Chondrocyte (in vitro differentiated cells): ENCODE measurements at places on chromosomes 16 and 17. TPM values are rescaled to one million over a fixed set of nuclear protein-coding genes. Genes with fewer than 3 reads are reported as not detected.

The ATP1B2 gene
- total RNA-seq = 0.77 to 2.2 TPM (median 0.90 TPM) in 3 replicates

The DERL2 gene
- total RNA-seq = 71.8 to 84.9 TPM (median 74.9 TPM) in 3 replicates

The LPO gene
- not detected in 3 replicates for total RNA-seq

The MT4 gene
- not detected in 3 replicates for total RNA-seq

The TMC7 gene
- 1.2 to 1.8 TPM (median 1.6 TPM) in 3 replicates for total RNA-seq

The MLX gene
- total RNA-seq = 30.1 to 37.0 TPM (median 30.3 TPM) in 3 replicates

The SOCS7 gene
- total RNA-seq = 17.8 to 19.5 TPM (median 17.9 TPM) in 3 replicates

The LRRC37B gene
- 12.0 to 14.1 TPM (median 12.5 TPM) in 3 replicates for total RNA-seq

The TSR3 gene
- total RNA-seq = 52.2 to 56.8 TPM (median 56.0 TPM) in 3 replicates

The MYOCD gene
- 0.73 to 12.9 TPM (median 11.9 TPM) in 3 replicates for total RNA-seq

- H3K36me3 ChIP-seq = no peaks in the 10 kb centered on the region
- DNase-seq = no peak
- no peaks in the 10 kb centered on the region for H3K4me1 ChIP-seq
- no peak overlapping the region for H3K4me3 ChIP-seq
Observed at GRCh38 chr16:76336112-76336511, 58.9 kb downstream of the CNTNAP4 start.

DNA sequence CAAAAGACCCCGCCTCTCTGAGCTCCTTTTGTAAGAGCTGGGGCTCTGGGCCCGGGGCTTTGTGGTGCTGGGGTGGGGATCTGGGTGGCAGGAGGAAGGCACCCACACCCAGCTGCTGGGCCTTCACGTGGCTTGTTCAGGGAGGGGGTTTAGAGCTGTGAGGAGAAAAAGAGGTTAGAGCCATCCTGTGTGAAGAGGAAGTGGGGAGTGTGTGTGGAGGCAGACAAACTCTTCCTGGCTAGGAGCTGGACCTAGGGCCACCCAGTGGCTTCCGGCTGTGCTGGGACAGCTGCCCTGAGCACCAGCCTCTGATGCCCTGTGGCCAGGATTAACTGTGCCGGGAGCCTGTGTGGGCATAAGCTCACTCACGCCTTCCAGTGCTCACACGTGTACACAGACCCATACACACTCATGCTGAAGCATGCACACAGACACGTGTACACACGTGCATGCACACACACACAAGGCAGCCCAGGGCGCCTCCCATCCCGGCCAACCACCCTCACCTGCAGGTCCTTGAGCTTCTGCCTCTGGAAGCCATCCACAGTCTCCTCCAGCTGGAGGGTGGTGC, 7.4 kb downstream of the CIBAR2 start:
- no peak overlapping the region for H3K27ac ChIP-seq
- no peaks in the 10 kb centered on the region for H3K36me3 ChIP-seq
- DNase-seq = no peak
- no peaks in the 10 kb centered on the region for H3K4me1 ChIP-seq

- H3K27me3 ChIP-seq = no peaks in the 10 kb centered on the region
- DNase-seq = no peak
- no peaks in the 10 kb centered on the region for H3K4me1 ChIP-seq
- H3K4me3 ChIP-seq = no peak overlapping the region
Observed at GRCh38 chr16:3413730-3414379, 12.8 kb downstream of the ZNF174 start.

GRCh38 chr16:73058616-73059409, 10.9 kb upstream of the ZFHX3 start:
- peaks cover 7% of the 10 kb centered on the region for H3K36me3 ChIP-seq
- no peak for DNase-seq
- H3K4me3 ChIP-seq = peak overlapping the region; percentile 93
- peak overlapping the region; percentile 100 for H3K27ac ChIP-seq
- H3K4me1 ChIP-seq = peaks cover 46% of the 10 kb centered on the region

DNA sequence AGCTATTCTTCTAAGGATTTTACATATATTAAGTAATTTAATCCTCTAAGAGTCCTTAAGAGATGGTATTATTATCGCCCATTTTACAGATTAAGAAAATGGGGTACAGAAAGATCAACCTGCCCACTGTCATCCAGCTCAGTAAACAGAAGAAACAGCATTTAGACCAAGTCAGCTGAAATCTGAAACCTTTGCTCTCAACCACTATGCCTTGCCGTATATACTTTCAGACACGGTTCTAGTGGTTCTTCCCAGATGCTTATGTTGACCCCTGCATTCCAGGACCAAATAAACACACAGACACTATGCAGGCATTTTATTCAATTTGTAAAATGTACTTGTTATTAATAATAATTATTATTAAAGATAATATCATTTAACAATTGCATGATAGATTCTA, 854.8 kb downstream of the KCNJ2 start:
- H3K27me3 ChIP-seq = no peaks in the 10 kb centered on the region
- H3K4me1 ChIP-seq = peaks cover 10% of the 10 kb centered on the region
- H3K36me3 ChIP-seq = no peaks in the 10 kb centered on the region
- H3K4me3 ChIP-seq = no peak overlapping the region
- no peak overlapping the region for H3K27ac ChIP-seq

DNA sequence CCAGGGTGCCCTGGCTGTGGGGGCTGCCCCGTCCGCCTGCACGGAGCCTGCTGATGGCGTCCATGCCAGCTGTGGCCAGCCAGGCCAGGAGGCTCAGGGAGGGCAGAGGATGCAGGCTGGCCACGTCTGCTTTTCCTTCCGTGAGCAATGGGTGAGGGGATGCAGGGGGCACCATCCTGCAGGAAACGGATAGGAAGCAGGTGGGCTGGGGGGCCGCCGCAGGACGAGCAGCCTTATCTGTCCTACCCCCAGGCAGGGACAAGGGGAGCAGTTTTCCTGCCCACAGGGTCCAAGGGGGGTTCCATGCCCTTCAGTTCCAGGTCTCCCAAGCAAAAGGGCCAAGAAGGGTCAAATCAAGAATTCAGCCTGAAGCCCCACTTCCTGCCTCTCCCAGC, 6.8 kb downstream of the DUS1L start:
- no peak overlapping the region for H3K4me3 ChIP-seq
- DNase-seq = no peak
- no peaks in the 10 kb centered on the region for H3K27me3 ChIP-seq
- peaks cover under 1% of the 10 kb centered on the region for H3K4me1 ChIP-seq
- H3K36me3 ChIP-seq = peaks cover 3% of the 10 kb centered on the region
- H3K27ac ChIP-seq = no peak overlapping the region

GRCh38 chr17:58487589-58488427, at the start of gene HSF5:
Gene HSF5, minus strand, starts transcription at chr17:58488408. Its CDS starts 134 bp downstream, at chr17:58488274.
- H3K4me1 ChIP-seq = no peaks in the 10 kb centered on the region
- no peak within 1 kb of the TSS for H3K27ac ChIP-seq
- H3K27me3 ChIP-seq = no peaks in the 10 kb centered on the region
- H3K4me3 ChIP-seq = no peak within 1 kb of the TSS
- DNase-seq = no peak

DNA sequence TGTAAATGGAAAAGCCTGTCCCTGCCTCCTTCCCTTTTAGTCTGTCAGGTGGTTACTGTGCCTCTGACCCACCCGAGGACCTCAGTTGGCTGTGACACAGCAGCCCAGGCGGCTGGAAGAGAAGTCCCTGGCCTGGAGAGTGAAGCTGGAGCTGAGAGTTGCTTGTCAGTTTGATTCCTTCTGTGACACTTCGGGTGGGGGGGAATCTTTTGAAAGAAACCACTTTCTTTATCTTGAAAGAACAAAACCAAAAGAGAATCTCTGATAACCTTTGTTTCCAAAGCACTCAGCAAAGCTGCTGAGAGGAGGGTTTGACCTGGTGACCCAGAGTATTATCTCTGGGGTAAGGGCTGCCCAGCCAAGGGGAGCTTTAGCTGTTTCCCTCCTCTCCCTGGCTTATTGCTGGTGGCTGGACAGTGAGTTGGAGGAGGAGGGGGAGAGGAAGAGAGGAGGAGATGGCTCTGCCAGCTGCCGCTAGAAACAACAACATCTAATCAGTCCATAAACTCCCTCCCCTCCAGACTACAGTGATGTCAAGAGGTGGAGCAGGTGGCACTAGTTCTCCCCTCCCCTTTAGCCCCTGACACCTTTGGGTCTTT, 34.0 kb downstream of the YPEL2 start:
- peaks cover 87% of the 10 kb centered on the region for H3K4me1 ChIP-seq
- H3K27ac ChIP-seq = peak overlapping the region; percentile 97
- no peak overlapping the region for H3K4me3 ChIP-seq
- peaks cover 6% of the 10 kb centered on the region for H3K36me3 ChIP-seq
- DNase-seq = no peak

DNA sequence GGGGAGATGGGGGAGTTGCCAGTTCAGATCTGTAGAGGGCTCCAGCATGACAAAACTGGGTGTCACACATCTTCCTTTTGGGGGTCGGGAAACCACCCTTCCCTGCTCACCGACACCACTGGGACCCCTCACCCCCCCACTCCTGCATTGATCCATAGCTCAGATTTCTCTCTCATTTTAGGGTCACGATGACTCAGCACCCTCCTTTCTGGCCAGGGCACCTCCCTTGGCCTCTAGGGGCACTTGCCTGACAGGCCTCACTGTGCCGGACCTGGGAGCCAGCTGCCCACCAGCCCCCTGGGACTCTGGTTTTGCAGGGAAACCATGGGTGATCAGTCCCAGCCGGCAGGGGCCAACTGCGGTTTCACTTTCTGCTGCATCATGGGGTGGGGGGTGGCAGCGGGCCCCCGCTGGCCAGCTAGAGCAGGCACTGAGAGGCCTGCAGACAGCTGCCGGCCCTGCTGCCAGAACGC, 239.4 kb downstream of the MRTFB start:
- peak overlapping the region; percentile 96 for H3K27ac ChIP-seq
- H3K36me3 ChIP-seq = peaks cover 3% of the 10 kb centered on the region
- H3K4me1 ChIP-seq = peaks cover 81% of the 10 kb centered on the region
- H3K4me3 ChIP-seq = peak overlapping the region; percentile 55
- DNase-seq = no peak
- no peaks in the 10 kb centered on the region for H3K27me3 ChIP-seq

DNA sequence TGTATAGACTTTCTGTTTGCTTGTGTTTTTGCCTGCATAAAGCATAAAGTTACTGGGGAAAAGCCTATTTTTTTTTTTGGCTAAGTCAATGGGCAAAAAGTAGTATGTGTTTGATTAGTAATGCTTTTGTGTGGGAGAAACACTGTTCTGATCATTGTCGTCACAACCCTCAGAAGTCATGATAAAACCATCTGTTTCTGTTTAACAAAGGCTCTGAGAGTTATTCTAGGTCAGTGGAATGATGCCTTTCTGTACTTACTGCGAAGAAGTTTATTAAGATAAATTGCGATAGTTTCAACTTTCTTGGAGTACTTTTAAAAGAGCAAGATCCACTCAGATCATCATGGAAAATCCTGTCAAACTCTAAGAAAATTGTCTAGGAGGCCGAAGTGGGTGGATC, 80.9 kb downstream of the PRKCA start:
- no peak overlapping the region for H3K4me3 ChIP-seq
- H3K27ac ChIP-seq = no peak overlapping the region
- H3K27me3 ChIP-seq = no peaks in the 10 kb centered on the region
- H3K4me1 ChIP-seq = peaks cover 52% of the 10 kb centered on the region
- H3K36me3 ChIP-seq = peaks cover 2% of the 10 kb centered on the region

DNA sequence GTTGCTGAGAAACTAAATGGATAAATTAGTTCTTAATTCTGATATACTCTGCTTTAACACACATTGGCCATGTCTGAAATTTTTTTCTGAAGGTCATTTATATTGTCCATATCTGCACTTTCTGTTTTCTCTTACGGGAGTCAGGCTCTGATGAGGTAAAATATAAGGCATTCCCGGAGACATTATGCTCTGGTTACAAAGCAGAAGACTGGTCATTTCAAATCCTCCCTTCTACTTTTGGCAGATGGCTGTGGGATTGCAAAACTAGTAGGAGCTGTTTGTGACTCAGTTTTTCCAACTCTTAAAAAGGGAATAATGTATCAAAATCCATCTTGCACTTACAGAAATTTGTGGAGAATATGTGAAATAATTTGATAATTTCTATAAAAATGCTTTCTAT, 92.2 kb upstream of the CPHXL start:
- no peaks in the 10 kb centered on the region for H3K36me3 ChIP-seq
- DNase-seq = no peak
- peaks cover 7% of the 10 kb centered on the region for H3K27me3 ChIP-seq

DNA sequence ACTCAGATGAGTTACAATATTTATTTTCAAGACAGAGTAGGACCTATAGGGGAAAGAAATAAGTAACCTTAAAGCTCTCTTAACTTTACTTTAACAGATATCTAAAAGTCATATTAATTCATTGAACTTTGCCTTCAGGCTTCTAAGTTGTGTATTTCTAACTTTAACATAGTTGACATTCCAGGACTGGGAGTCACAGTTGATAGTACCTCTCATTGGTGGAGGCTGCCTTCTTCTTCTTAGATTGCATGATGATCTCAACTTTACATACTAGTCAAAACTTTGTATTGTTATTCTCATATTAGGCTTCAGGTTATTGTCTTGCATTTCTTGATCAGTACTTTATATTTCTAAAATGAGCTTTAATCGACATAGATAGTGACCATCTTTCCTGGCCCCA, 350.1 kb upstream of the KIF2B start:
- H3K36me3 ChIP-seq = peaks cover 1% of the 10 kb centered on the region
- peaks cover 23% of the 10 kb centered on the region for H3K4me1 ChIP-seq
- no peaks in the 10 kb centered on the region for H3K27me3 ChIP-seq

DNA sequence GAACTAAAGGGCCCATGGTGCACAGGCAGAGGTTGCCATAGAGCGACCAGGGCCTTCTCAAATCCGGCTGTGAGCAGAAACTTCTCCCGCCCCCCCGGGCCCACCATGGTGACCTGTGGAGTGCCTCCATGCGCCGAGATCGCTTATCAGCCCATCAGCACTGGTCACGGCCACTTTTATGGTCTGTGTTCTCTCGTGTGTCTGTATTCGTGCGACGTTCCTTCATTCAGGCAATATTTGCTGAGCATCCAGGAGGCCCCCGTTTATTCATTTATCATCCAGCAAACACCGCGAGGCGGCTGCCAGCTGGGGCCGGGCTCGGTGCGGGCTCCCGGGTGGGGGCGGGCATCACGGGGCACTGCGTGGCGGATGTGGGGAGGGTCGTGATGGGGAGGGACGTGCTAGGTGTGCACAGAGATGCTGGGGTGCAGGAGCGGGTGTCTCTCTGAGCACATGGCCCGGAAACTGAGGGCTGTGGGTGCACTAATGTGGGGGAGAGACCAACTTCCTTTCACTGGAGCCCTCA, 88.0 kb upstream of the CBX4 start:
- no peak overlapping the region for H3K4me3 ChIP-seq
- peaks cover 8% of the 10 kb centered on the region for H3K27me3 ChIP-seq
- peaks cover 17% of the 10 kb centered on the region for H3K4me1 ChIP-seq
- DNase-seq = no peak
- no peaks in the 10 kb centered on the region for H3K36me3 ChIP-seq

- peak overlapping the region; percentile 62 for H3K27ac ChIP-seq
- DNase-seq = no peak
- H3K4me3 ChIP-seq = no peak overlapping the region
- peaks cover 48% of the 10 kb centered on the region for H3K4me1 ChIP-seq
Observed at GRCh38 chr17:39553341-39553945, 54.3 kb downstream of the NEUROD2 start.
